ENCODE measurements at places on chromosomes 1 and 21. TPM values are rescaled to one million over a fixed set of nuclear protein-coding genes. Genes with fewer than 3 reads are reported as not detected.
A peak's percentile ranks its signal among the peaks of the same experiment; 100 is the strongest.

DNA sequence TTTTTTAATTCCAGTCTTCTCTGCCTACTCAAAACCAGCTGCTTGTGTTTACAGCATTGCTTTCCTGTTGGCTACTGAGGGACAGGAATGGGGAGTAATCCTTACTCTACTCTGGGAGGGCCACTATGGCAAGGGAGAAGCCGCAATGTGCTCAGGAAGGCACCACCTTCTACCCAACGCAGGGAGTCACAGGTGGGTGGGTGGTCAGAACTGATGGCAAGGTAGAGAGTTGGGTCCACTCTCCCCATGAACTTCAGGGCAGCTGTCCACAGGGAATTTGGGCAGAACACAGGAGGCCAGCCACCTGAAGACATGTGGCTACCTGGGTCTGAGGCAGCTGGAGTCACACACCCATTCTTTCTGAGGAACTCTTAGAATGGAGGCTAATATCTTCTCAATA lies 40.5 kb upstream of the HMGB4 start:
- DNase-seq = no peak

DNA sequence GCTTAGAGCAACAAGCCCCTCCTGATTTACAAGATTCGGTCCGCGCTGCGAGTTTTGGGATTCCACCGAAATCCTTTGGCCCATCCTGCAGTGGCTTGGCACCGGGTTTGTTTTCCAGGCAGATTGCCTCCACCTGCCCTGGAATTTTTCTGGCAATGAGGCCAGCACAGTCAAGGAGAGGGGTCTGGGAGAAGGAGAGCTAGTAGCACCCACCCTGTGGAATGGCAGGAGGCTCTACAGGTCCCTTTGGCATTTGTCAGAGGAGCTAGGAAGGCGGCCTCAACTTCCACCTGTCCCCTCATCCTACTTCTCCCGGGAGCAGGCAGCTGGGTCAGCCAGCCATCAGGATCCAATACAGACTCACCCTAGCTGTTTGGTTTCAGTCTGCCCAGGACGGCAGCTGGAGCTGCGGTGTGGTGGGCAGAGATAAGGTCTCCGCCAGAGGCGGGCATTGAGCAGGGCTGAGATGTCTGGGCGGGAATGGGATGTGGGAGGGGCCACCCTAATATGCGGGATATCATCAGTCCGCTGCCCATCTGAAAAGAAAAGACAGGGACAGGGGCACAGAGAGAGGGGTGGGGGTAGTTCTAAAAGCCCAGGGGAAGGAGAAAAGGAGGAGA lies 37.8 kb upstream of the PRELP start:
- DNase-seq = no peak

- no peak for DNase-seq
These were observed 18.1 kb upstream of the NBPF1 start for GRCh38 chr1:16631248-16632043.

- no peak for DNase-seq
These were observed 1.1 kb downstream of the CD84 start for GRCh38 chr1:160578175-160578524.

GRCh38 chr1:203306965-203307541 lies 1.7 kb downstream of the BTG2 start:
- peak; percentile 33 for DNase-seq

GRCh38 chr1:184827600-184828368 lies 73.1 kb upstream of the EDEM3 start:
- DNase-seq = no peak

DNA sequence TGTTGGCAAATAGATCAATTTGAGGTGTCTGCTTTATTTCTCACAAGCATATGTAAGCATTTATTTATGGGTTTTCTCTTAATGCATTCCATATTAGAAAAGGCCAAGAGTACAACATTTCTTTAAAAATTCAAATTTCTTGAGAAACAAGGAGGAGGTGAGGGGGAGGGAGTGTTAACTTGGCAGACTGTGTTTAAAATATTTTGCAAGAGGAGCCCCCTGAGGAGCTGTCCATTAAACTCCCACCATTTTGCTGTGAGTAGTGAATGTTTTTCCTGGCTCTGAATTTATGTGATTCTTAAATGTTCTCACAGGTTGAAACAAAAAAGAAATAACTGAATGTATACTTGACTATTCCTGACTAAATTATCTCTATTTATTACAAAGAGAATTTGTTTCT lies 363.8 kb downstream of the PTPRC start:
- no peak for DNase-seq

- no peak for DNase-seq
These were observed 20.3 kb downstream of the TSPAN2 start for GRCh38 chr1:115068826-115069585.

GRCh38 chr1:12153181-12153785 lies 13.5 kb upstream of the TNFRSF1B start:
- DNase-seq = peak; percentile 68

GRCh38 chr1:245690946-245691541 lies 536.3 kb downstream of the KIF26B start:
- DNase-seq = peak; percentile 84

Gene HIVEP3
- 0.87 TPM for total RNA-seq

Gene HCN3
- total RNA-seq = 0.44 TPM

DNA sequence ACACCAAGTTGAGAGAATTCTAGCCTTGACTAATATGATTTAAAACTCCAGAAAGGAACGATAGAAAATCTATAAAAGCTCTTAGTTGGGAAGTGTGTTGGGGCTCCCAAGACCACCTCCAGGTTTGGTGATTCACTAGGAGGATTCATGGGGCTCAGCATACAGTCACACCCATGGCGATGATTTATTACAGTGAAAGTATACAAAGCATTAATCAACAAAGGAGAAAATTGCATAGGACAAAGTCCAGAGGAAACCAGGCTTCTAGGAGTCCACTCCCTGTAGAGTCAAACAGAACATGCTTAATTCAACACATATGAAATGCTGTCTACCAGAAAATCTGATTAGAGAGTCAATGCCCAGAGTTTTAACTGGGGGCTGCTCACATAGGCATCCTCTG lies 4.8 kb downstream of the CDCA8 start:
- DNase-seq = no peak

DNA sequence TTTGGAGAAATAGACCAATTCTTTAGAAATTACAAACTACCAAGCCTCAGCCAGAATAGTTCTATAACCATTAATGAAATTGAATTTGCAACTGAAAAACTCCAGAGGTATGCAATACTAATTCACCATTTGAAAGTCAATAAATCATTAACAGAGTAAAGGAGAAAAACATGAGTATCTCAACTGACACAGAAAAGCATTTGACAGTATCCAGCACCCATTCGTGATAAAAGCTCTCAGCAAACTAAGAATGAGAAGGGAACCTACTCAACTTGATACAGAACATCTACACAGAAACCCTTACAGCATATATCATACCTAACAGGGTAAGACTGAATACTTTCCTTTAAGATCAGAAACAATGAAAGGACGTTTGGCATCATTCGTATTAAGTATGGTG lies 54.3 kb downstream of the ST6GALNAC5 start:
- DNase-seq = no peak

DNA sequence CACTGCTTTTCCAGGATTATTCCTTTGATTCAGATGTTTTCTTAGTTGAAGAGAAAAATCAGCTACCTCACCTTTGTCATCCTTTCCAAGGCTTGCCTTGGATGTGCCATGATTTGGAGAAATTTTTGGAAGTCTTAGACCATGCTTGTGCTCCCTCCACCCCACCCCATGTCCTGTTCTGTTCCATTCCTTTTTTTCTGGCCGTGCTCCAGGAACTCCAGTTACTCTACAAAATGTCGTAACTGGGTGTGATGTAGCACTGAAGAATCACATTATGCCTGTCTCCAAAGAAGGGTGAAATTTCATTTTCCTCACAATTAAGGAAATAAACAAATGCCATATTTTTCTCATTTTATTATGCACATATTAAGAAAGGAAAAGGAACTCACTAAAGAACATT lies 217.8 kb upstream of the ZRANB2 start:
- DNase-seq = no peak

DNA sequence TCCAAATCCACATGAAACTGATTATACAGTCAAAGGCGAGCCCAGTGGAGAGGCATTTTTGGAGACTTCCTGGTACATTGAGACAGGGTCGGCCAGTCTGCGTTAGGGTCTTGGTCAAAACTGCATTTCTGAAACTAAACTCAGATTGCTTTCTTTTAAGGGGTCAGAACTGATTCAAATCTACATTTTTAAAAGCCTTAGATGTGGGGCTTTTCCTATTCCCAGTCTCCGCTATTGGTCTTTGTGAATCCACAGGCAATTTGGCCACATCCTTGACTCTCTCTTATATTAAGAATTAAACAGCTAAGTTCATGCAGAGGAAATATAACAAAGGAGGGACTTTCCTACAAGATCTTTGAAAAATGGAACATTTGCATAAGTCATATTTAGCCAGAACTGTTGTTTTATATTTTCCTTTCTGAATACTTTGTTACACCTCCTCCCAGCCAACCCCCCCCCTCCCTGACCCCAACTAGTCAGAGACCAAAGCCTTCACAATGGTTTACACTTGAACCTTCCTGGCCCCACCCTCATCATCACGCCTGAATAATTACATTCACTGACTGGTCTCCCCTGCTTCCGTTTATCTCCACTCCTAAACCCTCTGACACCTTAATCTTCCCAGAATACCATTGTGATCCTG lies 30.9 kb downstream of the SELL start:
- DNase-seq = peak; percentile 16

DNA sequence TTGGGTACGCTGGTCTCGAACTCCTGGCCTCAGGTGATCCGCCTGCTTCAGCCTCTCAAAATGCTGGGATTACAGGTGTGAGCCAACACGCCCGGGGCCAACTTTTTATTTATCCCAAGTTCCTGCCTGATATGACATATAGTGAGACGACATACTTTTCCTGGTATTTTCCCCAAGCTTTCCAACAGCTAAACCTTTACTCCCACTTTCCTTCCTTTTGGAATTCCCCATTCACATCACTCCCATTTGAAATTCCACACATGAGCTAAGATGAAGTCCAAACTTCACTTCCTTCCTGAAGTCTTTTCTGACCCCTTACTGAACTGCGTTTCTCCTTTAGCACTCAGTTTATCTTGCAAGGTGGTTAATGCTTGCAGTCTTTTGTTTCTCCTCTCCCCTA lies 64.1 kb downstream of the S1PR1 start:
- peak; percentile 76 for DNase-seq

- no peak for DNase-seq
These were observed 59.0 kb downstream of the SLX9 start for GRCh38 chr21:44998621-44999427.

GRCh38 chr1:108570128-108570527 lies 10.2 kb downstream of the EEIG2 start:
- DNase-seq = peak; percentile 22

Gene KPRP
- not detected for total RNA-seq

- peak; percentile 10 for DNase-seq
These were observed 41.8 kb upstream of the C1orf198 start for GRCh38 chr1:230909974-230910754.

DNA sequence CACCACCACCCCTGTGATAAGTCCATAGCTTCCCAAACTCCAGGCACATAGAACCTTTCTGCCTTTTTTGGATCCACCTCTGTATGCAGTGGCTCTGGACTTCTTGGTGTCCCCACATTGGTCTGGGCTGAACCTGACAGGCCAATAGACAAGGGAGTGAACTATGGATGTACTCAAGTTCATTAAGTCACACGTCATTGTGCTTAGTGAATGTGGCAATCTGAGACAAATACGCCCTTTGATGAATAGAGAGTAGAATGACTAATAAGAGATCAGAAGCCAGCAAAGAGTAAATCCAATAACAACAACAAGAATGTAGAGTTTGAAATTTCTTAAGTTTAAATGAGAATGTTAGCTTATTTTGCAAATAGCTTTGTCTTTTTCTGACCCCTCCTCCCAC lies 114.8 kb downstream of the ST6GALNAC3 start:
- no peak for DNase-seq

Gene MXRA8
- total RNA-seq = 0.44 TPM

GRCh38 chr1:58773406-58773840 lies 10.4 kb downstream of the JUN start:
- DNase-seq = peak; percentile 93

Gene ADAMTS5
- total RNA-seq = under 0.01 TPM

DNA sequence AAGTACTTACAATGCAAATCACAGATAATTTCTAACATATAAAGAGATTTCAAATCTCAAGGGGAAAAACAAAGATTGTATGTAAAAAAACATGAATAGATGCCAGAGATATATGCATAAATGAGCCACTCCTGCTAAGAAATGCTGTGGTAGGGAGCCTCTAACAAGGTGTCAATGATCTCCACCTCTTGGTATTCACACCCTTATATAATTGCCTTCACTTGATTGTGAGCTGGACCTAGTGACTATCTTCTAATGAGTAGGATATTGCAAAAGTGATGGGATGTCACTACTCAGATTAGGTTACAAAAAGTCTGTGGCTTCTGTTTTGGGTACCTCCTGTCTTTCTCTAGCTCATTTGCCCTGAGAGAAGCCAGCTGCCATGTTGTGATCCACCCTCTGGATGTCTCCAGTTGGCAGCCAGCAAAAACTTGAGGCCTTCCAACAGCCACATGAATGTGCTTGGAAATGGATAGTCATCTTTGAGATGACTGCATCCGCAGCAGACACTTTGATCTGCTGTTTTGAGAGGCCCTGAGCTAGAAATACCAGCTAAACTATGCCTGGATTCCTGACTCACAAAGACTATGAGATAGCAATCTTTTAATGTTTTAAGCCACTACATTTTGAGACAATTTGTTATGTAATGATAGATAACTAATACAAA lies 196.1 kb upstream of the FGGY start:
- peak; percentile 47 for DNase-seq

DNA sequence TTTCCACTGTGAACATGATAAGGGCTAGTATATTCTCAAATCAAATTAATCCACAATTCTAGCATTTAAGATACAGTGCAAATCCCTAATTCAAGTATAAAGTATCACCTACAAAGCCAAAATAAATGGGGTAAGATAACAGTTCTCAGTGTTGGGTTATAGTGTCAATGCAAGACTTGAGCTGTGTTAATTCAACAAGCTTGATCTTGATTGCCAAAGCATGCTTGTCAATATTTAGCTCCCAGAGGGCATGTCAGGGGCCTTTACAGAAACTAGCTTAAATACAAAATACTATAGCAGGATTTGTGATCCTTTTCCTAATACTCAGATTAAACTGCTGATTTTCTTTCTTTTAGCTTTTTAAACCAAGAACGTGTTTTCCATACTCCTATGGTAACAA lies 541.3 kb downstream of the PTBP2 start:
- DNase-seq = no peak

Gene KRTAP12-1
- total RNA-seq = not detected

- no peak for DNase-seq
These were observed 119.7 kb downstream of the PRDM2 start for GRCh38 chr1:13819642-13820041.

Gene GUCA2A
- total RNA-seq = not detected

Gene RNU11
- not detected for total RNA-seq

Gene ST6GALNAC3
- 40.5 TPM for total RNA-seq

- DNase-seq = no peak
These were observed 425.5 kb downstream of the KCTD3 start for GRCh38 chr1:215992620-215993019.

Gene ZNF648
- not detected for total RNA-seq

GRCh38 chr21:42645211-42646075 lies 8.0 kb upstream of the PDE9A start:
- no peak for DNase-seq

GRCh38 chr1:14507262-14507661 lies 91.2 kb upstream of the KAZN start:
- no peak for DNase-seq

GRCh38 chr1:5522531-5523145 lies 469.6 kb downstream of the NPHP4 start:
- no peak for DNase-seq

All from lung microvascular endothelial cell (primary cell).